ENCODE measurements at places on chromosomes 2 and 18. TPM values are rescaled to one million over a fixed set of nuclear protein-coding genes. Genes with fewer than 3 reads are reported as not detected.

Gene PSMA8
- total RNA-seq = 1.2 TPM

Gene NEU4
- 3.2 TPM for total RNA-seq

Gene RAX
- 0.32 TPM for total RNA-seq

- no peak for DNase-seq
- no peaks in the 10 kb centered on the region for H3K27me3 ChIP-seq
- H3K4me3 ChIP-seq = no peak overlapping the region
- H3K27ac ChIP-seq = no peak overlapping the region
- peaks cover 3% of the 10 kb centered on the region for H3K36me3 ChIP-seq
Observed at GRCh38 chr2:54062401-54062800, 53.0 kb upstream of the ACYP2 start.

DNA sequence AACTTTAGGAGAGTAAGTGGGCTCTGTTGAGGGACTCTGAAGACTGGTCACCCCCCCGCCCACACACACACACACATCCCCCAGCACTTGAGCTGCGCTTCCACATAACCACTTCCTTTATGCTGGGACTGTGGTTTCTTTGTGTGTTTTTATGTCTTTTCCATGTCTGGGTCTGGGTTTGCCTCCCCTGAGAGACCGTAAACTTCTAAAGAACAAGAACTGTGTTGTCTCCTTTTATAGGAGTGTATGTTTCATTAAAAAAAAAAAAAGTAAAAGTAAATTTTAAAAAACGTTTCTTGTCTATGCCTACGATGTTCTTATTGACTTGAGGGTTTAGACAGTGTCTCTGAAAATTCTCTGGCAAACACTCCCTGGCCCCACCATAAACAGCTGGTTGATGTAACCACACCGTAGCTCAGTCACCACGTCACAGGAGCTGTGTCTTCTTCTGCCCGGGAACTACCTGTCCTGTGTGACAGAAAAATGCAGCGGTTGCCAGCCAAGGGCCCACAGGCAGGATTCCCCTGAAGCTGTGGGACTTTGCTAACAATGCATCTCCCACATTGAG lies 68.0 kb downstream of the KLHL29 start:
- no peaks in the 10 kb centered on the region for H3K36me3 ChIP-seq
- no peak for DNase-seq
- H3K4me3 ChIP-seq = no peak overlapping the region
- H3K4me1 ChIP-seq = peaks cover 21% of the 10 kb centered on the region
- peaks cover 18% of the 10 kb centered on the region for H3K27me3 ChIP-seq

GRCh38 chr2:226076529-226076928 lies 677.0 kb downstream of the NYAP2 start:
- DNase-seq = no peak
- no peaks in the 10 kb centered on the region for H3K27me3 ChIP-seq
- no peak overlapping the region for H3K27ac ChIP-seq
- no peaks in the 10 kb centered on the region for H3K36me3 ChIP-seq

- peaks cover 3% of the 10 kb centered on the region for H3K36me3 ChIP-seq
- H3K4me1 ChIP-seq = no peaks in the 10 kb centered on the region
- peaks cover 3% of the 10 kb centered on the region for H3K27me3 ChIP-seq
- no peak overlapping the region for H3K4me3 ChIP-seq
- no peak for DNase-seq
Observed at GRCh38 chr2:55355451-55355850, 64.2 kb downstream of the CCDC88A start.

GRCh38 chr2:10891848-10892247 lies 19.9 kb upstream of the KCNF1 start:
- H3K4me3 ChIP-seq = no peak overlapping the region
- no peaks in the 10 kb centered on the region for H3K36me3 ChIP-seq
- no peak for DNase-seq
- H3K27ac ChIP-seq = no peak overlapping the region
- H3K4me1 ChIP-seq = no peaks in the 10 kb centered on the region

- no peak overlapping the region for H3K4me3 ChIP-seq
- no peaks in the 10 kb centered on the region for H3K36me3 ChIP-seq
- no peak for DNase-seq
- peaks cover 7% of the 10 kb centered on the region for H3K27me3 ChIP-seq
Observed at GRCh38 chr2:127133793-127134192, 26.8 kb upstream of the BIN1 start.

Data from activated T-helper 2 cell treated with anti-CD3 and anti-CD28 coated beads, Interferon-gamma antibody, Interleukin-2, Interleukin-4, amounts not matched to agents 10 μg/mL and 5 μg/mL and 100 μg/mL, durations not matched to agents 14 hours and 24 hours and 36 hours (primary cell).